WTC11 (cell line): ENCODE measurements at places on chromosomes 12 and 14.

GRCh38 chr12:107328442-107329133 lies 235.2 kb upstream of the CRY1 start:
- DNase-seq = no peak

DNA sequence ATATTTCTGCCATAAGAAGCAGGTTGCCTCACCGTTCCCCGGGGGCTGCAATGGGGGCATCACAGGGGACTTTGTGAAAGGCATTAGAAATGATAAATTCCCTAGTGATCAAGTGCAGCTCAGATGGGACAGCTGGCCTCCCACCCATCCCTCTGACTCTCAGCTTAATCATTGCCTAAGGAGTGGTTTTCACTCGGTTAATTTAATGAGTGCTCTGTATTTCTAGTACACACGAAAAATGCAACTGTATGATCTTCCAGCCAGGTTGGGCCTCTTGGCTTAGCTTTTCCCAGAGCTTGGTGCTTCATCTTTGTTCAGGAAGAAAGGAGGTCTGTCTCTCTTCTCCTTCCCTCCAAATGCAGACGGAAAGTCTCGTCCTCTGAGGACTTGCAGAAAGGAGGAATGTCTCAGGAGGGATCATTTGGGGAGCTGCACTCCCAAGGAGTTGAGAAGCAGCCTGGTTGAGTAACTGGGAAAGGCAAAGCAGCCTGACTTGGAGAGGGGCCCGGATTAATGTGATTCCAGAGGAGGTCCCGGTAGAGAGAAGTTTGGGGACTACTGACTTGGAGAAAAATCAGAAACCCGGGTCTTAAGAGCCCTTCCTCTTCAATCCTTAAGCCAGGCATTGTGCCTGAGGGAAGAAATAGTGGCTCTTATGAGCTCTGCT lies 7.2 kb downstream of the CD9 start:
- DNase-seq = no peak

DNA sequence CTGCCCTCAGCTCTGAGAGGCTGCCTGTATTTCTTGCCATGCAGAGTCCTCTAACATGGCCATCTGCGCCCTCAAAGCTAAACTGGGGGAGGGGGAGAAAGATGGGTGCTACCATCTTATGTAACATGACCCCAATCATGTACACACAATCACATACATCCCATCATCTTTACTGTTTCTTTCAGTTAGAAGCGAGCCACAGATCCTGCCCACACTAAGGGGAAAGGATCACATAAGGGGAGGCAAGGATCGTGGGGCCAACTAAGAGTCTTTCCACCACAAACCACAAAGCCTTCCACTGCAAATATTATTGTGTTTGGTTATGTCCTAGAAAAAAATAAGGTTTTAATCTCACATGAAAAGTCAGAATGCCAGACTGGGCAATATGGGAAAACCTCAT lies 11.8 kb upstream of the AMN1 start:
- no peak for DNase-seq

- no peak for DNase-seq
These were observed 59.7 kb downstream of the RCOR1 start for GRCh38 chr14:102652194-102652593.

GRCh38 chr12:69991690-69992288 lies 166.8 kb downstream of the MYRFL start:
- no peak for DNase-seq

- peak; percentile 92 for DNase-seq
These were observed 207.2 kb upstream of the SRRM4 start for GRCh38 chr12:118773956-118774723.

DNA sequence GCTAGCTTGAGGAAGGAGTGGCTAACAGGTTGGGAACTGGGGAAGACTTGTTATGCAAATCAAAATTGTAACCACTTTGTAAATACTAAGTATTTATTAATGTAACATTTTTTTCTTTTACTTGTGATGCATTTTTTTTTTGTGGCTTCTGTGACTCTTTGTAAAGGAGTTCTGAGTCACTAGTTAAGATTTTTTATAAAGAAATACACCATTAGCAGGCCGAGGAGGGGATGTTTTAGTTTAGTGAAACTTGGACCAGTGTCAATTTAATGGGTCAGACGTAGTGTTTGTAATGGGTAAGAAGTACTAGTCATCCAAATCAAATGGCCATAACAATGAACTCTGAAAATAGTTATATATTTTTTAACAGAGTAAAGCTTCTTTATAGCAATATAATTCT lies 43.1 kb downstream of the AKAP6 start:
- no peak for DNase-seq

DNA sequence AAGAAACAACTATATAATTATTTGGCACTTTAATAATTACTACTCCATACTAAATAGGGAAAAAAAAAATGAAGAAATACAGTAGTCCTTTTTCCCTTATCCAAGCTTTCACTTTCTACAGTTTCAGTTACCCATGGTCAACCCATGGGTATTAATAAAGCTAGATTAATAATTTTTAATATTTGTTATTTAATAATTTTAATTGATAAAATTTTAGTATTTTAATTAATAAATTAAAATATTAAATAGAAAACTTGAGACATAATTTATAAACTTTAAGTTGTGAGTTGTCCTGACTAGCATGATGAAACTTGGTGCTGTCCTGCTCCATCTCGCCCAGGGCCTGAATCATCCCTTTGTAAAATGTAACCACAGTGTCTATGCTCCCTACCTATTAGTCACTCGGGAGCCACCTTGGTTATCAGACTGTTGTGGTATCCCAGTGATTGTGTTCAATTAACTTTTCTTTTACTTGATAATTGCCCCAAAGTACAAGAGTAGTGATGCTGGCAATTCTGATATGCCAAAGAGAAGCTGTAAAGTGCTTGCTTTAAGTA lies 71.8 kb downstream of the PAWR start:
- DNase-seq = no peak

GRCh38 chr14:32697704-32698103 lies 241.0 kb upstream of the NPAS3 start:
- DNase-seq = no peak

GRCh38 chr12:1130164-1130563 lies 139.1 kb downstream of the ERC1 start:
- no peak for DNase-seq

GRCh38 chr14:103684871-103685270 lies 30.4 kb downstream of the XRCC3 start:
- no peak for DNase-seq

DNA sequence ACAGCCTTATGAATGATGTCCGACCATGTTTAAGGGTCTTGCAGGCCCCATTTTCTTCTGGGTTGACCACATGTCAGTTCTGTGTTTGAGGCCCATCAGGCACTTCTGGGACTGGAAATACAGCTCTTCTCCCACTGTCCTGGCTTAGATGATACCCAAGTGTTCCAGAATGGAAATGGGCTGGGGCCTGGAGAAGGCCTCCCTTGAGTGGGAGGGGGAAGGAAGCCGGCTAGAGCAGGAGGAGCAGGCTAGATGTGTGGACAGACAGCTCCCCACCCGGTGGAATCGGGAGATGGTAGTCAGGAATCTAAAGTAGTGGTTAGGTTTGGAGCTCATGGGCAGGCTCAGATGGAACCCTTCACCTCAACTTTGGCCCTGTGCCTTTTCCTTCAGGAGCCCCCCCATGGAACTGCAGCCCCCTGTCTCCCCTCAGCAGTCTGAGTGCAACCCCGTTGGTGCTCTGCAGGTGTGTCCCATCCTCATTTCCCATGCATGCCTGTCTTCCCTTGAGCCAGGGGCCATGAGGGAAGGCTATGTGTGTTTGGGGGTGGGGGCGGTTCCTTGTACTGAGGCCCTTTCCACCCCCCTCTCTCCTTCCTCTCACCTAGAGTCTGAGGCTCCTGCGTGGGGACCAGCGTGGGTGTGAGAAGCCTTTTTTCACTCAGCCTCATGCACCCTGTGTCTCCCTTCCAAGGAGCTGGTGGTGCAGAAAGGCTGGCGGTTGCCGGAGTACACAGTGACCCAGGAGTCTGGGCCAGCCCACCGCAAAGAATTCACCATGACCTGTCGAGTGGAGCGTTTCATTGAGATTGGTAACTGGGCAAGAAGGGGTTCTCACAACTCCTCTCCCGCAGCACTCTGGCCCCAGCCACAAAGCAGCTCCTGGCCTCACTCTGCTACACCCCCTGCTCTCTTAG lies 3.0 kb downstream of the NPFF start:
- DNase-seq = no peak

DNA sequence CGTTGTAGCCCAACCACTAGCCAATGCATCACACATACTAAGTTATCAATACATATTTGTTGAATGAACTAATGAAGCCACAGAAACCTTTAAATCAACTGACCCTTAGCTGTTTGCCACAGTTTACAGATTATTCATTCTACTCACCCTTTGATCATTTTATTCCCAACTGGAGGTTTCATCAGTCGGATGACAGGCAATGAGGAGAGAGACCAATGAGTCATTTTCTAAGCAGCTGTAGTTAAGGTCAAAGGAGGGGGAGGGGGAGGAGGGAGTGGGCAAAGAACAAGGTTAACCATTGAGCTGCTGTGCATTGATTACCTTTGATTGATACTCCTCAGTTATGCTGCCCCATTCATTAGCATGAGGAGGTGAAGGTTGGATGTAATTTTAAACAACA lies 469.5 kb downstream of the VRK1 start:
- no peak for DNase-seq

GRCh38 chr12:30982413-30982812 lies 55.9 kb downstream of the TSPAN11 start:
- DNase-seq = no peak

- DNase-seq = no peak
These were observed 27.6 kb downstream of the PDE3A start for GRCh38 chr12:20395791-20396550.

DNA sequence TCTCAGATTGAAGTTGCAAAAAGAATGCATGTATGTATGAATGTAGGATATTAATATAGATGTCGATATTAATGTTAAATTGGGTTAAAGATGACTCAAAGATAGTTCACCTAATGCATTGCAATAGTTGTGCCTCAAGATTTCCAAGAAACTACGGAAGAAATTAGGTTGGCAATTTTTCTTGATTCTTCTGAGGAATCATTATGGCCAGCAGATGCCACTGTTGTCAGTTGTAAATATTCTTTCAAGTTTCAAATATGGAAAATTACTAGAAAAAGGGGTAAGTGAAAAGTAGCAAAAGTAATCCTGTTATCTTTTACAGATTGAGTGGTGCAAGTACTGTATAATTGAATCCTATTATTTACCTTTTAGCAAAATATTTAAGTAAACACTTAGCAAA lies 202.1 kb downstream of the ADAMTS20 start:
- DNase-seq = no peak

GRCh38 chr14:104678346-104678745 lies 11.1 kb upstream of the INF2 start:
- no peak for DNase-seq

DNA sequence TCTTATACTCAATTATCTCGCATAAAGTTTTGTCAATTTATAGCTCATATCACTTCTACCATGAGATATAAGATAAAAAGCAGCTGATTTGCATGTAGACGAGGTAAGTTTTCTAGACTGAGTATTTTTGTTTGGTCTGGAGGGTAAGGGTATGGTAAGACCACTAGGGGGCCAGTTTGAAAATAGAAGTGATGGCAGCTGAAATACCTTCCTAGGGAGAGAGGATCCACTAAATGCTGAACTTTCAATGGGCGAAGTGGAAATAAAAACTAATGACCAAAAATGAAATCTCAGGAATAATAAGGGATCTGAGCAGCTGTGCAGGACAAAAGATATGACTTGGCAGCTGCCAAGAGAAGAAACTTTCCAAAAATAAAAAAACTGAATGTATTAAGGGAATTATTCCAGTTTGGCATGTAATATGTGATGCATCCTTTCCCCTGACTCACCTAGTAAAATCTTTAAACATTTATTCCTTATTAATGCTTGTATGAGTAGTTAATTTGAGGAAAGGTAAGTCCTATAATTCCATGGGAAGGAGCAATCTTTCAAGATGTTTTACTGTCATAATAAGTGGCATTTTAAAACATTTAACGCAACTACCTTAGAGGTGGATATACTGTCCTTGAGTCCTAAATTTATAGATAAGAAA lies 754.5 kb downstream of the C12orf50 start:
- DNase-seq = no peak
